ENCODE measurements at places on chromosomes 1 and 21.

- no peak for DNase-seq
Measured at GRCh38 chr1:94094469-94095111, 26.4 kb downstream of the ABCA4 start.

- no peak for DNase-seq
Measured at GRCh38 chr1:235910357-235911299, 43.9 kb upstream of the LYST start.

DNA sequence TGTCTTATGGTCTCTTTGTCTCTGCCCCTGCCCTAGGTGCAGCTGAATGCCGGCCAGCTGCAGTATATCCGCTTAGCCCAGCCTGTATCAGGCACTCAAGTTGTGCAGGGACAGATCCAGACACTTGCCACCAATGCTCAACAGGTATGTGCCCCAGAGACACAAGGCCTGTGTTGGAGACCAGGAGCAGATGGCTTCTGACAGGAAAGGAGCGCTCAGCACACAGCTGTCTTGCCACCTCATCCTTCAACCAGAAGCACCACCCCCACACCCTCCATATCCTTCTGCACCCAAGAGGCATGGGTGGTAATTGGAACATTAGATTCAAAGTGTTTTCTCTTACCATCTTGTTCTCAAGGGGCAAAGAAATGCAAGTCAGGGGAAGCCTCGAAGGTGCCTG lies 17.0 kb upstream of the KCNQ4 start:
- DNase-seq: no peak

GRCh38 chr1:58829866-58830265 lies 46.0 kb upstream of the JUN start:
- no peak for DNase-seq

GRCh38 chr1:199287647-199288046 lies 648.8 kb downstream of the PTPRC start:
- no peak for DNase-seq

- no peak for DNase-seq
Measured at GRCh38 chr1:6593810-6594209, 8.9 kb downstream of the KLHL21 start.

- DNase-seq: no peak
Measured at GRCh38 chr1:11046625-11047365, at the start of gene MASP2. TSS of gene MASP2 (minus strand) at chr1:11047239. CDS start at chr1:11047207, 32 bp downstream.

DNA sequence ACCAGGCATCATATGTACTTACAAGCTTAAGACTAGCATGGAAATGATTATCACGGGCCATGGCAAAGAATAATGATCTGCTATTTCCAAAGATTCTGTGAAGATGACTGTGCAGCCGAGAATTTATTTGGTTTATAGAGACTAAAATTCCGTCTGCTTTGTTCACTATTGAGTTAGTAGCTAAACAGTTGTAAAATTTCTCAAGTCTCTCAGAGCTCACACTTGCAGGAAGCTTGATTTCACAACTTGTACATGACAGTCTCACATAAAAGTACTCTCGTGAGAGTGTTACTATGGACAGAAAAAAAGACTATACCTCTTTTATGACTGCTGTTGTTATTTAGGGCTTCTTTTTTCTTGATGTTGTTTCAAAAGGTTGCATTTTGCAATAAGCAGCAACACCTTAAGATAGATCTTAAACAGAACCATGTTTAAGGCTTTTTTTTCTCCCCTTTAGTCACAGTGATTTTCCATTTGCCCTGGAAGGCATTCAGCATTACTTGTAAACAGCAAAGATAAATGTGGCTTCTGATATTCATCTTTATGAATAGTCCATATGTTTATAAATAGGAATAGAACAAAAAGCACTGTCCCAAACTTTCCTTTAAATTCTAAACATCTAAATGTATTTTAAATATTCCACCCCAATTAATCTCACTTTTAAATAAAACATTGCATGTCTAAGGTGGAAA lies 24.8 kb downstream of the ST6GALNAC5 start:
- DNase-seq: no peak

- no peak for DNase-seq
Measured at GRCh38 chr1:238642231-238642630, 744.1 kb upstream of the CHRM3 start.

DNA sequence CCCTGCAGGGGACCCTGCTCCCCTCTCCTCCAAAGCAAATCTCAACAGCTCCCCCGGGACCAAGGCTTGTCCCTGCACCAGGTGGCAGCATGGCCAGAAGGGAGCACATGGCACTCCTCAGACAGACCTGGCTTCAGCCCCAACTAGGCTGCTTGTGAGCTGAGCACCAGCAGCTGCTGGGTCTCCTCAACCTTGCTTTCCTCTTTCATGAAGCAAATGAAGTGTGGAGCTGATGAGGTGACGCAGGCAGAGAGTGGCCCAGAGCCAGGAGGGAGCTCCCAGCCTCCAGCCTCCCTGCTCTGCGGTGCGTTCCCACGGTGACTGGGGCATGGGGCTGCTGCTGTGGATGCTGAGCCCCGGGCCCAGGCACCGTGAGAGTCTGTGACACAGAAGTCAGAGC lies 34.0 kb downstream of the MEGF6 start:
- no peak for DNase-seq

DNA sequence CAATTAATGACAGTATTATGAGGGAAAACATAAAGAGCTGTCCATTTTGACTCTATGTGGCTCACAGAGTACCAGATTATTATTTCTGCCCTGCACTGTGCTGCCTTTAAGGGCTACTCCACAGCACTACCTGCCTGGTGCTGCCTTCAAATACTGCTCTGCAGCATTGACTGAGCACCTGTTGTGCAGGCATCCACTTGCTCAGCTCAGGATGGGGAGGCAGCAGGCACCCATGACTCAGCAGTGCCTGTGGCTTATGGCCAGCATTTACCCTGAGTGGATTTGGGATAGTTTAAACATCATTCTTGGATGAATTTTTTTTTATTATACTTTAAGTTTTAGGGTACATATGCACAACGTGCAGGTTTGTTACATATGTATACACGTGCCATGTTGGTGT lies 953 bp upstream of the KPRP start:
- DNase-seq: no peak

DNA sequence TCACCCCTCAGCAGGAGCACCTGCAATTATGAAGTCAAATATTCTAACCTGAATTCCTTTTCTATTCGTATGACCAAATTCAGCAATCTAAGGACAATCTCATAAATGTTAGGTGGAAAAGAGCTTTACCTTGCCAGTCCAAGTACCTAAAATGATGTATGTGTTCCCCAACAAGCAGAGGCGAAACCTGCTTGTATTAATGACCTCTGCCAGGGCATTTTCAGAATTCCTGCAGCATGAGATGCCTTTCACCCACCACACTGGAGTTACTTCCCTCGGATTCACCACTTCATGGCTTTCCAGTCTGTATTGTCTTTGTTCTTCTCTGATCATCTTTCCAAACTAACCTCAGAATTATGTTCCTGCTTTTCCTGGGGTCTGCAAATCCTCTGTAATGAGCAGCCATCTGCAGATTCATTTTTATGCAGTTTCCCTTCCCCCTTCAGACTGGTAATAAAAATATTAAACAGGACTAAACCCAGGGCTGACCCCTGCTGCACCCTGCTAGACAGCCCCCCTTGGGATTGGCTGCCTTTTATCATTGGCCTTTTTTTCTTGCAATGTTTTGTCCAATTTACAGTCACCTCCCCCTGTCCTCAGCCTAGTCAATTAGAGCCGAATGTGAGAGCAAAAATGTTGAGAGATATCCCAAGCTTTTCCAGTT lies 26.6 kb upstream of the CASQ2 start:
- no peak for DNase-seq

DNA sequence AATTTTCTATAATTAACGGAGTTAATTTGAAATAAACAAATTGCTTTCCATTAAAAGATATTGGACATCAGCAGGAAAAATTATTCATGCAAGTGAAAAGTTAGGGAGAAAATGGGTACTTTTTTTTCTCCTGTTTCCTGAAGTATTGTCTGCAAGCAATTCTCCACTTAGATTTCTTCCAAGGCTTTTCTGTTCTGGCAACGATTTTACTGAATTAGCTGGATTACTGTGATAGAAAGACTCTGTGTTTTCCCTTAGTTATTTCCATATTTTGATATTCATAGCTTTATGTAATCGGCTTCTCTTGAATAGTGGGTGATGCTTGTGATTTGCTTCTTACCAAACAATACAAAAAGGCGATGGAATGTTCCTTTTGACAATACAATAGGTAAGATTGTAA lies 1333.9 kb downstream of the AMY1C start:
- no peak for DNase-seq

GRCh38 chr1:47554901-47555300 lies 117.1 kb downstream of the FOXD2 start:
- no peak for DNase-seq

- DNase-seq: no peak
Measured at GRCh38 chr1:115982400-115982799, 6.1 kb downstream of the SLC22A15 start.

DNA sequence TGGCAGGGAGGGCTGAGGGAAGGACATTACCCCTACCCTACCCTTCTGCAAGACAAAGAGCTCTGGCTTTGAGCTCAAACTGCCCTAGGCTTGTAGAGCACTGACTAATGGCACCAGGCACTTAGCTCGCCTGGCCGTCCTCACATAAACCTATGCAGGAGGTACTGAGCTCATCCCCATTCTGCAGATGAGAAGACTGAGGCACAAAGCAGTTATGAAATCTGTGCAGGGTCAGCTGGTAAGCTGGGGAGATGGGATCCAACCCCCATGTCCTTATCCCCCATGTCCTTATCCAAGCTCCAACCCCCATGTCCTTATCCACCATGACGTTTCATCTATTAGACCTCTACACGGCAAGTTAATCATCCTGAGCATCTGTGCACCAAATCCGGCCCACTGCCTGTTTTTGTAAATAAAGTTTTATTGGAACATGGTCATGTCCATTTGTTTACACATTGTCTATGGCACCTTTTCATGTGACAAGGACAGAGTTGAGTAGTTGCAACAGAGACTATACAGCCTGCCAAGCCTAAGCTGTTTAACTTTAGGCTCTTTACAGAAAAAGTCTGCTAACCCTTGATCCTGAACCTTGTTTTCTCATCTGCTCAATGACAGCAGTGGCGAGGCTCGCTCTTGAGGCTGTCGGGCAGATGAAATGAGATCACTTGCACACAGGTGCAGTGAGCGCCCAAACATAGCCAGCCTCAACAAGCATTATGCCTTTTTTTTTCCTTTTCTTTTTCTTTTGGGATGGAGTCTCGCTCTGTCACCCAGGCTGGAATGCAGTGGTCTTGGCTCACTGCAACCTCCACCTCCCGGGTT lies 86.8 kb downstream of the FBXO2 start:
- no peak for DNase-seq

GRCh38 chr1:234320069-234320468 lies 53.2 kb upstream of the COA6 start:
- DNase-seq: no peak

GRCh38 chr1:178192686-178193085 lies 98.8 kb downstream of the RASAL2 start:
- no peak for DNase-seq

DNA sequence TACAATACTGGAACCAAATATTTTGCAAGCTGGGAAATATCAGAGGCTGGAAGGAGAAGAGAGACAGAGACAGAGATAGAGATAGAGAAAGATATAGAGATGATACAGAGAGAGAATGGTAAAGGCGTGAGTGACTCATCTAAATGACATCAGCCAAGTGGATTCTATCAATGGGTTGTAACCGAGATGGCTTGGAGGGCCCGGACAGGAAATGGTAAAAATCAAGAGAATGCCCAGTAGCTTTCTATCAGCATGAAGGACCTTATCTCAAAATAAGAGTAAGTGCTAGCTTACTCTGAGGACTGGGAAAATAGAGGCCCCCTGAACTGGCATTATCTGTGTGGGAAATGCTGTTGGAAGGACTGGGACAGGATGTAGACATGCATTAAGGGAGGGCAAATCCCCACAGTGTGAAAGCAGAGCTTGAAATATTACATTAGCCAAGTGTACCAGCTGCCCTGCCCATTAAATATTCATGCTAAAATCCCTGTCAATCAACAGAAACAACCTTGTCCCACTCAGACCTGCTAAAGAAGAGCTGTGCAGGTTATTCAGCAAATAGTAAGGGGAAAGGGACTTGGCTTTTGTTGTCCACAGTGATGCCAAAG lies 76.6 kb upstream of the ZNF644 start:
- no peak for DNase-seq

GRCh38 chr1:184188037-184188436 lies 136.5 kb downstream of the TSEN15 start:
- DNase-seq: no peak

DNA sequence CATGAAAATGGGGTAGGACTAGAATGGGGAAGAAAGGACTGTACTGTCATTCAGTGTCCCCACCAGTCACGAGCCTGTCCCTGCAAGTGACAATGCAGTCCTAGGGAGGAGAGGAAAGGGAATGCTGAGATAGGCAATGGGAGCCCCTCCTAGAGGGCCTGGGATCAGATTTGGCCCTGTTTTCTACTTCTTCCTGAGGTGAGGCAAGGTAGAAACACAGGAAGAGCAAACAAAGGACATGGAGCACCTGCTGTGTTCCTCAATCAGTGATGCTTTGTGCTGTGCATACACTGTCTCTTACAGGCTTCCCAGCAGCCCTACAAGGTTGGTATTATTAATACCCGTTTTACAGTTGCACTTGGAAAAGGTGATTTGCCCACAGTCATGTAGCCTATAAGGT lies 6.1 kb downstream of the FABP3 start:
- no peak for DNase-seq

DNA sequence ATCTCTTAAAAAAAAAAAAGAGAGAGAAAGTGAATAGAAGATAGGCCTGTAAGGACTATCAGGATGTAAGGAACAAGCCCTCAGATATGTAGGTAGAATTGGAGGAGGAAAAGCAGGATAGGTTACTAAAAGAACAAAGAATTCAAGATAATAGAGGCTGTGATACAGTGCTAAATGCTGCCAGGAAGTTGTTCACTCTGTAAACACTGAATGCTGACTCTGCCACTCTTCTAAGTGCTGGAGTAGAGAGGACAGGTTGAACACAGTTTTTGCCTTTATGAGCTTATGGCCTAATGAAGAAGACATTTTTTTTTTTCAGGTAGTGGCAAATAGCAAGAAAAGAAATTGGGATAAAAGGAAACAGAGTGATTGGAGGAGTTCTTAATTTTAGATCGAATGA lies 90.6 kb upstream of the ZNF678 start:
- DNase-seq: no peak

GRCh38 chr1:82991569-82991968 lies 1007.4 kb downstream of the TTLL7 start:
- no peak for DNase-seq

DNA sequence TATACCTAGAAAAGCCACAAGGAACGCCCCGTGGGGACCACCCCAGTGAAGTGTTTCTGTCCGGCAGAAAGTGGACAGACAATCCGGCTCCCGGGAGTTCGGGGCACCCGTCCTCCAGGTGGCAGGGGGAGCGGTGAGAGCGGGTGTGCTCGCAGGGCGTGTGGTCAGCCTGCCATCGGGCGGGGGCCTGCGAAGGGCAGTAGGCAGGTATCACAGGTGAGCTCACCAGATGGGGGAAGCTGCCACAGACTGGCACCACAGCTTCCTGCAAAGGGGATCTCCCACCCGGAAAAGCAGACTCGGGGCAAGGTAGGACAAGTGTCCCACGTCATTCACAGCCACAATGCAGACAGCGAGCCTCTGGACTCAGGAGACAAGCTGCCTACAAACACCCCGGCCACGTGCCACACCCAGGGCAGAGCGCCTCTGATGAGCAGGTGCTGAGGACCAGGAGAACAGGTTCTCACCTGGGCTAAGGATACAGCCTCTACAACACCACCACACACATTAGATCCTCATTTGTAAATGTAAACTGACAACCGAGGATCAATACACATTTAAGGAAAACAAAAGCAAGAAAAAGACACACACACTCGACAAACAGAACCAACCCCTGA lies 36.4 kb downstream of the VPS26C start:
- DNase-seq: no peak

Data from T-helper 9 cell (primary cell).